Left renal pelvis (tissue), 4 donors: ENCODE measurements at places on chromosomes 7 and 10. TPM values are rescaled to one million over a fixed set of nuclear protein-coding genes. Genes with fewer than 3 reads are reported as not detected.

GRCh38 chr7:6262221-6262620 is 10.2 kb downstream of the CYTH3 start:
- DNase-seq = no peak

DNA sequence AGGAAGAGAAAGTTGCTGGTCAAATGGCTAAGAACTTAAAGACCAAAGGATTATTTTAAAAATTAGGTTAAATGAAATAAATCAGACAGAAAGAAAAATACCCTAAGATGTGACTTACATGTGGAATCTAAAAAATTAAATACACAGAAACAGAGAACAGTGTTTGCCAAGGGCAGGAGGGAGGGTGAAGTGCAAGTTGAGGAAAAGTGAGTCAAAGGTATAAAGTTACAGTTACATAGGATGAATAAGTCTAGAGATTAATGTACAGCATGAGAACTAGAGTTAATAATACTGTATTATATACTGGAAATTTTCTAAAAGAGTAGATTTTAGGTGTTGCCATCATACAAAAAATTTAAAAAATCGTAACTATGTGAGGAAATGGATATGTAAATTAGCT is 146.3 kb downstream of the MDFIC start:
- DNase-seq = no peak

Gene ATOH7
- 1.7 TPM for polyA plus RNA-seq

DNA sequence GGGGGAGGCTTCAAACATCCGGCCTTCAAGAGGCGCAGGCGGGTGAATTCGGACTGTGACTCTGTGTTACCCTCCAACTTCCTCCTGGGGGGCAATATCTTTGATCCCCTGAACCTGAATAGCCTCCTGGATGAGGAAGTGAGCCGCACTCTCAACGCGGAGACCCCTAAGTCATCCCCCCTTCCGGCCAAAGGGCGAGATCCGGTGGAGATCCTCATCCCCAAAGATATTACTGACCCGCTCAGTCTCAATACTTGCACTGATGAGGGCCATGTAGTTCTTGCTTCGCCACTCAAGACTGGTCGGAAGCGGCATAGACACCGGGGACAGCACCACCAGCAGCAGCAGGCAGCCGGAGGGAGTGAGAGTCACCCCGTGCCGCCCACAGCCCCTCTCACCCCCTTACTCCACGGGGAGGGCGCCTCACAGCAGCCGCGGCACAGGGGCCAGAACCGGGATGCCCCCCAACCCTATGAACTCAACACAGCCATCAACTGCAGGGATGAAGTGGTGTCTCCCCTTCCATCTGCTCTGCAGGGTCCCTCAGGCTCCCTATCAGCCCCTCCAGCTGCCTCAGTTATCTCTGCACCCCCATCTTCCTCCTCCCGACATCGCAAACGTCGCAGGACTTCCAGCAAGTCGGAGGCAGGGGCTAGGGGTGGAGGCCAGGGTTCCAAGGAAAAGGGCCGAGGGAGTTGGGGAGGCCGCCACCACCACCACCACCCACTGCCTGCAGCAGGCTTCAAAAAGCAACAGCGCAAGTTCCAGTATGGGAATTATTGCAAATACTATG is 1.1 kb downstream of the MEPCE start:
- no peak for DNase-seq

DNA sequence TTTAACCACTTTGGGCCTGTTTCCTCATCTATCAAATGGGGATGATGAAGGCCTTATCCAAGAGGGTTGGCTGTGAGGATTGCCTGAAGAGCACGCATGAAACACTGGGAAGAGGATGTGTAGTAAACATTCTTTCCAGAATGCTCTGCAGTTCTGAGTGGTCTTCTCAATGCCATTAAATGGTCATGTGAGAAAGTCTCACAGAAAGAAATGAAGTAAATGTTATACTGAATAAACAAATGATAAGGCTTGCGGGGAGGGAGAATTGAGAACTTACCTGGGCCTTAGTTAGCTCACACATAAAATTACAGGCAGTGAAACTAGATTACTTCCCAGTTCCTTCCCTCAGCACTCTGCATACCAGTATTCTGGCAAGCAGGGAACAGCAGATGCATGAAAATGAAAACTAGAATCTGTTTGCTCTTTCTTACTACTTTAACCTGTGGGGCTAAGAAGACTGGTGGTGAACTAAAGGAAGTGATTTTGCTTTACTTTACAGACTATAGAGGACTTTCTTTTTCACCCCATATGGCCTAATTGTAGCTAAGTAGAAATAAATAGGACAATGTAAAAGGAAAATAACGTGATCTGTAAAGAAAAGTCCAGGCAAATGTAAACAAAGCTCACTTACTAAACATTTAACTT is 135.3 kb upstream of the CCDC6 start:
- DNase-seq = no peak

Gene MACROH2A2
- polyA plus RNA-seq = 39.8 TPM

- DNase-seq = no peak
Observed at GRCh38 chr7:135706038-135706742, 21.8 kb downstream of the SLC13A4 start.

GRCh38 chr7:37415629-37416028 is 33.0 kb downstream of the ELMO1 start:
- no peak for DNase-seq

DNA sequence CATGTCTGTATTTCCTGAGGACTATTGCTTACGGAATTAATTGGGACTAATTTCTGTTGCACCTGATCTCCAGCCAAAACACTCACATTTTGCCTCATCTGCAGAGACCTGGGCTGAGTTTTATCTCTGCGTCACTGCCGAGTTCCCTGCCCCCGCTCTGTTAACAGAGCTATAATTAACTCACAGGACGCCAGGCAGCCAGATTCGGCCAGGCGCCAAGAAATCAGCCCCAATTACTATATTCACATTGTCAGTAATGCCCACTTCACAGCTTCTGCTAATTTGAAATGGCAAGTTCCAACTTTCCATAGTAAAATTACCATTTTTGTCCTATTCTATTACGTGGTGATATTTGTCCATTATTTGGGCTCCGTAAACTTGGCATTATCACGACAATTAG is 130.5 kb downstream of the CUX1 start:
- DNase-seq = no peak

DNA sequence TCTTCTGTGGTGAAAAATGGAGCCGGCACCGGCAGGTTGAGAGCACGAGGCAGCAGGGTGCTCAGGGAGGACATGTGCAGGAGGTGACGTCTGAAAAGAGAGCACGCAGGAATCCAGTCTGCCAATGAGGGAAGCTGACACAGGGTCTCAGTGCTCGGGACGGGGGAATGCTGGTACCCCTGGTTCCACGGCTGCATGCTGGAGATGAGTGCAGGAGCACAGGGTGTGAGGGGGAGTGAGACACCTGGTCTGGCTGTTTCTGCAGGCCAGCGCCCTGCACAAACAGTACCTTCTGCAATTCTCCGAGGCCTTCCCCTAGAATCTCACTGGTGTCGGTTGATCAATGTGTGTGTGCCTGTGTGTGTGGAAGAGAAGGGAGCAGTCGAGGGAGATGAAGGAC is 72.7 kb downstream of the VOPP1 start:
- no peak for DNase-seq

- DNase-seq = peak; percentile 36
Observed at GRCh38 chr7:81484261-81484660, 285.6 kb downstream of the HGF start.

DNA sequence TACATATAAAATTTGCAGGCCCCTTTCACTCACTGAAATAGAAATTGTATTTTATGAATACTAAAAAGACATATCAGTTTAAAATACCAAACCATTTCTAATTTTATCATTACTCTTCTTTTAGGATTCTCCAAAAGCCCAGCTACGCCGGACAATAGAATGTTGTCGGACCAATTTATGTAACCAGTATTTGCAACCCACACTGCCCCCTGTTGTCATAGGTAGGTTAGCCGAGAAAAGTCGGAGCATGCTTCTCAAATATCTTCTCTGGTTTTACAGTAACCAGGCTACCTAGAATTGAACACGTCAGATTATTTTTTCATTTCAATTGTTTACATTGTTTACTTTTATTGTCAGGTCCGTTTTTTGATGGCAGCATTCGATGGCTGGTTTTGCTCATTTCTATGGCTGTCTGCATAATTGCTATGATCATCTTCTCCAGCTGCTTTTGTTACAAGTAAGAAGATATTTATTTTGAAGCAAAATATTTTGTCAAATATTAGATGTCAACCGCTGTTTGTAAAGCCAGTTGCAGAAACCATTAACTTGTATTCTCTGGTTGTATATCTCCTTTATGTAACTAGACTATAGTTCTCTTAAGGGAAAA is 57.6 kb downstream of the MMRN2 start:
- DNase-seq = peak; percentile 53

GRCh38 chr10:116141855-116142254 is 131.2 kb downstream of the GFRA1 start:
- DNase-seq = no peak

Gene SNX10
- polyA plus RNA-seq = 26.1 TPM
